ENCODE measurements at places on chromosomes 16 and 17. TPM values are rescaled to one million over a fixed set of nuclear protein-coding genes. Genes with fewer than 3 reads are reported as not detected.
A peak's percentile ranks its signal among the peaks of the same experiment; 100 is the strongest.

DNA sequence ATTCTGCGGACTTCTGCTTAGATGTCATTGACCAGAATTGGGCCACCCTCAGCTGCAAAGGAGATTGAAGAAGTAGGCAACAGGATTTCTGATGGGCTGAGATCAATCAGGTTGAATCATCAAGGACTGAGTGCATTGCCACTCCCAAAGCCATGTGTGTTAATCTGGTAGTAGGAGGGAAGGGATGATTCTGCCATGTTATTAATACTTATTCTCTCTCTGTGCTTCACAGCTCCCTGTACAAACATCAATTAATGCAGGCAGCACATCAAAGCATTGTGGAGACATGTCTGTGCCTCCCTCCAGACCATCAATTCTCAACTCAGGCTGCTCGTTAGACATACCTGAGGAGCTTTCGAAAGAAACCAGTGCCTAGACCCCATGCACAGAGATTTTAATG, 11.6 kb downstream of the LRRC3C start:
- DNase-seq = no peak

DNA sequence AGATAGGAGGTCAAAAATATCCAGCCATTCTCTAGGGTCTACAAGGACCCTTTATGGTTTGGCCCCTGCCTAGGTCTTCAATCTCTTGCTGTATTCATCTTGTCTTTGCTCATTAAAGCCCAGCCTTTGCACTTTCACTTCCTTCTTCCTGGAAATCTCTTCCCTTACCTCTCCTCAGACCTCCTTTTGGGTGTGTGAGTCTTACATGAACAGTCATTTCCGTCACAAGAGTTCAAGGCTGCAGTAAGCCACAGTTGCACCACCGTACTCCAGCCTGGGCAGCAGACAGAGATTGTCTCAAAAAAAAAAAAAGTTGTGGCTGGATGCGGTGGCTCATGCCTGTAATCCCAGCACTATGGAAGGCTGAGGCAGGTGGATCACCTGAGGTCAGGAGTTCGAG, 6.0 kb upstream of the ATP1B2 start:
- no peak for DNase-seq

- DNase-seq = peak; percentile 30
These were observed 35.7 kb downstream of the CACNA1H start for GRCh38 chr16:1188432-1189189.

C17orf50 gene
- total RNA-seq = not detected

HAS3 gene
- total RNA-seq = 0.28 TPM

Measured in IMR-90 (cell line).